ENCODE measurements at places on chromosomes 2 and 18.

DNA sequence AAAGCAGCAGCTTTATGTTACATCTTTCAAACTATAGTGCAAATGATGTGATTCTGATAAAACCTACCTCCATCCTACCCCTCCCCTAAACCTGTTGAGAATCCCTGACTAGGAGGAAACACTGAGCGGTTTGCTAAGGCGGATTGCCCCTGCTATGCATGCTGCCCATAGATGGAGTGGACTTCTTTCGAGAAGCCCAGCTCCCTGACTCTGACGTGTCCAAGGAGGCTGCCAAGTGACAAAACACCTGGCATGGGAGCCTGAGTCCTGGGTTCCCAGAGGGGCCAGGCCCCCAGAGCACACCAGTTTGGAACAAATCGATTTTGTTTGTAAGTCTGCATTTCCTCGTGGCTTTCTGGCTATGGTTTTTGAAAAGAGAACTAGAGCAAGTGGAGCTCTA is 1.4 kb upstream of the UXS1 start:
- no peak for DNase-seq

DNA sequence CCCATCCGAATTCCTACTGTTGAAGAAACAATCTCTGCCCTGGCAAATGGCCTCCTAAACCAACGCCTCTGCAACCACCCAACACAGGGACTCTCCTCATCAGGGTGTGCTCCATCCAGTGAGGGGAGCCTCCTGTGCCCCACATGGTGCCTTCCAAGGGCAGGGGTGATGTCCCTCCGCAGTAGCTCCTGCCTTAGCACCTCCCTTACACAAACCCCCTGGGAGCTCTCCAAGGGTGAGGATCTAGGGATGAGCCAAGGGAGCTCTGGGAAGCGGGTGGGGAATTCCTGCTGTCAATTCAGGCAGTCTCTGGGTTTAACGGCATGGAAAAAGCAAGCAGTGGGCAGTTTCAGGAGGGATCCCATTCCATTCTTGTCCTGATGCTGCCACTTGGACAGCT is 3.8 kb downstream of the GALNT14 start:
- no peak for DNase-seq

DNA sequence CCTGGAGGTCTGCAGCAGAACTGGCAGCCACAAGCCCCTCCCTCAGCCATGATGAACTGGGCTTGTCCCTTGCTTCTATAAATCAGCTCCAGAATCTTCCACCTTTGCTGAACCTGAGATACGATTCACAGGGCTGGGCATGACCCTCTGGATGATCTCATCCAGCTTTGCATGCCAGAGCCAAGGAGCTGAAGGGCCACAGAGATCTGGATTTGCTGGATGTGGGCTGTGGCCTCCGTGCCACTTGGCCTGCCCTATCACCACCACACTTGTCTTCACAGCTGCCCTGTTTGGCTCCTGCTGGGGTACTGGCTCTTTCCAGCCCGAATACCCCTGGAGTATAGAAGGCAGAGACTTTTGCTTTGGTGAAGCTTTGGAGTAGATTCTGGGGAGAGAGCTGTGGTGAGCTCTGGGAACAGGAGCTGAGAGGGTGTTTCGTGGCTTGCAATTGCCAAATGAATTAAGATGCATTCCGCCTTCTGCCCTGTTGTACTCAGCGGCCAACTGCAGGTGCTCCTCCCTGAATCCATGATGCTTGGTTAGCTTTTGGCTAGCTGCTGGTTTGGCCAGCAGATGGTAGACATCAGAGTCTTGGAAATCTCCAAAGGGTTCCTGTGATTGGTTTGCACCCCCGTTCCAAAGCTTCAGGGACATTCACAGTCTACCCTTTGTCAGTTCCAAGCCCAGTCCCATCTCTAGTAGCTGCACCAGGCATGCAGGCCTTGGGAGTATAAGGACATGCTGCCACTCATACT is 30.9 kb upstream of the GIGYF2 start:
- DNase-seq = no peak

DNA sequence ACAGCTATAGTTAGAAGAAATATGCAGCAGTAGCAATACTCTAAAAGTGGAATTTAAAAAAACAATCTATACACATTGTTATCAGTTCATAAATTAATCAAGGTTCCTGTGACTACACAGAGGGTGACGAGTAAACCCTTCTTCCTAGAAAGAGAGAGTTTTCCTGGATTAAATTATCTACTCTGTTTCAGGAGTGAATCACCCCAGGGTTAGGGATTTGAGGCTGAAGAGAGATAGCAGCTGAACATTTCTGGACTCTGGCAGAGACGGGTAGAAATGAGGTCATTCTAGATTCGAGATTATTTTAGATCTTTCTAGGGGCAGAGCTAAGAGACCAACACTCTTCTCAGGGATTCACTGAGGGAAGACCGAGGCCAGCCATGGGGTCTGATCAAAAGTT is 38.8 kb upstream of the PMAIP1 start:
- DNase-seq = no peak

DNA sequence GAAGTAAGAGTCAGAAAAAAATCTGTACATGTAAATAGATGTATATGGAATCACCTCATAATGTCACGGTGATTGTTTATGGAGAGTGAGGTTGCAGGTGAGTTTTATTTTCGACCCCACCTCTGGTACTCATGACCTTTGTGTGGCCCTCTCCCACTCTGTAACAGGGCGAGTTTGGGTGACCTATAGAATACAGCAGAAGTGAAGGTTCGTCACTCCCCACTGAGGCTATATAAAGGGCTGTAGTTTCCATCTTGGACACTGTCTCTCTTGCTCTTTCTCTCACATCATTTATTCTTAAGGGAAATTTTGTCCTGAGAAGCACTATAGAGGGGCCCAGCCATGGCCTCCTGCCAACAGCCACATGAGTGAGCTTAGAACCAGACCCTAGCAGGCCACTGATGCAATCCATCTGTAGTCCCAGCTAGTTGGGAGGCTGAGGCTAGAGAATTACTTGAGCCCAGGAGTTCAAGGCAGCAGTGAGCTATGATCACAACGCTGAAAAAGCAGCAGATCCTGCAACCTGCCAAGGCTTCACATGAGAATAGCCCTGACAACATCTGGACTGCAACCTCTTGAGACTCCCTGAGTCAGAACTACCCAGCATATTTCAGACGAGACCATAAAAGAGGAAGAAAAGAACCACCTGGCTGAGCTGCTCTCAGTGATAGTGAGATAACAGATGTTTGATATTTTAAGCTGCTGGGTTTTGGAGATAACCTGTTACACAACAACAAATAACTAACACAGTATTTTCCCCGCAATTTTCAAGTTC is 74.3 kb upstream of the SLC1A4 start:
- peak; percentile 35 for DNase-seq

GRCh38 chr18:79620576-79621165 is 58.9 kb upstream of the CTDP1 start:
- no peak for DNase-seq

DNA sequence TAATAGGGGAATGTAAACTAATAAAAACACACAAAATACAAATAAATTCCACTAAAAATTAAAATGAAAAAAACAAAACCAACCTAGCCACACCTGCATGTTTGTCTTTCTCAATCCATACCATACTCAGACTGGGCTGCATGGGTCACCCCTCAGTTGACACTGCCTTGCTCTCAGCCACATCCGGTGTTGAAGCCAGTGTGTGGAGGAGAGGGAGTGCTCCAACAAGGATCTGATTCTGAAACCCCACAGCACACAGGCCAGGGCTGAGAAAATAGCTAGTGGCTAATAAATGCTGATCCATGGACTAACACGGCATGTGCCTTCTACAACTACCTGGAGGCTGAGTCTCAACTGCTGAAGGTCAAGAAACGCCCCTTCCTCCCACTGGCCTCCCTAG is 13.7 kb downstream of the RND3 start:
- no peak for DNase-seq

GRCh38 chr18:48193521-48194492 is 215.4 kb downstream of the ZBTB7C start:
- DNase-seq = no peak

GRCh38 chr2:101753720-101754490 is 56.4 kb downstream of the MAP4K4 start:
- DNase-seq = no peak

- no peak for DNase-seq
Measured at GRCh38 chr2:126909366-126909765, 10.7 kb downstream of the TEX51 start.

GRCh38 chr2:12318427-12319057 is 398.2 kb upstream of the TRIB2 start:
- no peak for DNase-seq

DNA sequence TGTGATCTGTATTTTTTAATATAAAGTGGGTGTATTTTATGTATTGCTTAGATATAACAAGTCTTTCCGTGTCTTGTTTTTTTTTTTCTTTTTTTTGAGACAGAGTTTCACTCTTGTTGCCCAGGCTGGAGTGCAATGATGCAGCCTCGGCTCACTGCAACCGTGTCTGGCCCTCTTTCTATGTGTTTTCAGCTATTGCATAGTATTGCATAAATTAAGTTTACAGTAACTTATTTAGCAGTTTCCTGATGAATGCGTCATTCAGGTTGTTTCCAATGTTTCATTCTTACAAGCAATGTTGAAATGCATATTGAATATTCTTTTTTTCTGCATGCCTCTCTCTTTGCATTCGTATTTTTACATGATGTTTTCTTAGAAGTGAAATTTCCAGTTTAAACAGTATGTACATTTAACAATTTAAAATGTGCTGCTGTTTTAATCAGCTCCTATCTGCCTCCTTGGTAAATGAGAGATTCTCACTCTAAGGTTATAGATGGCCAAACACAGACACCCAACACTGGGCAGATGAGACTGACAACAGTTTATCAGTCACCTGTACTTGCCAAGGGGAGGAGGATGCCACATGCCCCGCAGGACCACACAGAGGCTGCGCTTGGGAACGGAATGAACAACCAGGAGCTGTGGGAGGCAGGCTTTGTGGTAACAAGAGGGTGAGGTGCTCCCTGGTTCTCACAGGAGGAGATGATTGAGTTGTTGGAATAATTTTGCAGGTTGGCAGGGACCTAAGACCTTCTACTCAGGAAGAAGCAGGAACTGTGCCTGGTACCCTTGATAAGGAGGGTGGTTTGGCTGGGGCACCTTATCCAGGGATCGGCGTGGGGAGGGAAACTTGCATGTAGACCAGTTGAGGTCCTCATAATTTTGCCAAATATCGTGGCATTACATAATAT is 7.5 kb downstream of the SLC9A4 start:
- no peak for DNase-seq

- no peak for DNase-seq
Measured at GRCh38 chr2:236642125-236642524, 72.5 kb downstream of the ACKR3 start.
